ENCODE measurements at places on chromosomes 5 and 9.

- DNase-seq = no peak
Measured at GRCh38 chr5:54296386-54296785, 14.0 kb downstream of the ARL15 start.

DNA sequence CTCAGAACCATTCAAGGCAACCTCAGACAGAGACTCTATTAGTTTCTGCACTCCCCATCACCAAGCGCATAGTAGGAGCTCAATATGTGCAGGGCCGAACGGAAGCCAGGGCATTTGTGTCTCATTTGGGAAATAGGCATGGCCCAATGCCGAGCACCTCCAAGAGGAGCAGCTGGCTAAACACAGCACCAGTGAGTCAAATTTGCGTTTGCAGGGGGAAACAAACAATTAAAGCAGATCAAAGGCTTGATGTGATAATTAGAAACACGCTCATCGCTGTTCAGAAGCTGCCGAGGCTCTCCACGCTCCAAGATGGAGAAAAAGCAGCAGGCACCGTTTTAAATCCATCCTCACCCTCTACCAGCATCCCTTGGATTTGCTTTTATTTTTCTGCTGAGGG is 225.3 kb downstream of the AGTPBP1 start:
- DNase-seq = no peak

- DNase-seq = peak; percentile 86
Measured at GRCh38 chr9:136881691-136882108, 4.6 kb upstream of the TRAF2 start.

GRCh38 chr5:87966213-87966612 is 302.4 kb downstream of the TMEM161B start:
- DNase-seq = no peak

- DNase-seq = no peak
Measured at GRCh38 chr5:169811023-169811422, 169.3 kb downstream of the INSYN2B start.

DNA sequence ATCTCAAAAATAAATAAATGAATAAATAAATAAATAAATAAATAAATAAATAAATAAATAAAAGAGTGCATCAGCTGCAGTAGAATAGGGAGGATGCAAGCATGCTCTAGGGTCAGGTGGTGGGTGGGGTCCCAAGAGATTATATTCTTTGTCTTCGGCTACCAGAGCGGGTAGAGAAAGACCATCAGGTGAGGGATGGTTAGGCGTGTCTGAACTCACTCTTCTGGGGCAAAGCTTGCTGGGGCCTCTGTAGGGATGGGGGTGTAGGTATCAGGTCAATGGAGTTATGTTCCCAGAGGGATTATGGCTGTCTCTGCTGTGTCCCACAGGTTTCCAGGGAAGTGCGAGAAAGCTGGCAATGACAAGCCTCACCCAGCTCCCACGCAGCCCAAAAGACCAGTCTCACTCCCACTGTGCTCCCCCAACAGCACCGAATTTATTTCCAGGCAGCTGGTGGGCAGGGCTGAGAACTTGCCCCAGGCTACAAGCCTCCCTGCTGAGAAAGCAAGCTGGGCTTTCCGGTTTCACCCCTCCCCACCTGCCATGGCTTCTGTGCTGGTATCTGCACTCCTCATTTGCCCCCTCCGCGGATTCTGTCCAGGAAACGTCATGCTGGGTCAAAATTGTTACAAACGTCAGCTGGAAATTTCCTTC is 180.8 kb downstream of the LURAP1L start:
- no peak for DNase-seq

- DNase-seq = no peak
Measured at GRCh38 chr9:92612816-92613215, 57.1 kb downstream of the IPPK start.

DNA sequence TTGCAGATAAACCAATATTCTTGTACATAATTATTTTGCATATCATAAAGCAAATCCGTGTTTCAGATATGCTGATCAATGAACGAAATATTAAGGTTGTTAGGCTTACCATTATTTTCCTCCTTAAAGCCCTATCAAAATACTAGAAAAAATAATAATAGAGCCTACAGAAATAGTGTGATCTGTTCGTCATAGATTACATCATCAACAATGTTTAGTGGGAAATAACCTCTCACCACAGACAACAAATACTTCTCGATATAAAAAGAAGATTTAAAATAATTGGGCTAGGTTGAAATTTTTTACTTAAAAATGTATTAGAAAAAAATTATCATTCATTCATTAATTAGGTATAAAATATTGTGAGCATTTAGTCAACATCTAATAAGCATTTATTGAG is 71.0 kb upstream of the ADCY2 start:
- DNase-seq = no peak

GRCh38 chr5:127910307-127910956 is 173.1 kb upstream of the SLC12A2 start:
- DNase-seq = no peak

- no peak for DNase-seq
Measured at GRCh38 chr5:1860949-1861348, 21.8 kb downstream of the IRX4 start.

DNA sequence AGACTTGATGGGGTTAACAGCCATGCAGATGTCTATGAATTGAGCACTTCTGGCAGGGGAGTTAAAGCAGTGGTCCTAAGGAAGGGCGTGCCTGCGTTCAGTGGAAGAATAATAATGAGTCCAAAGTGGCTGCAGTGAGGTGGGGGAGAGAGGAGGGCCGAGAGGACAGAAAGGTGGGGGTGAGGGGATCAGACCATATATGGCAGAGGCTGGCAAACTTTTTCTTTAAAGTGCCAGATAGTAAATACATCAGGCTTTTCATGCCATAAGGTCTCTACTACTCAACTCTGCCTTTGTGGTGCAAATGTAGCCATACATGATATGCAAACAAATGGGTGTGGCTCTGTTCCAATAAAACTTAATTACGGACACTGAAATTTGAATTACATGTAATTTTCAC is 77.1 kb downstream of the STRBP start:
- DNase-seq = no peak

DNA sequence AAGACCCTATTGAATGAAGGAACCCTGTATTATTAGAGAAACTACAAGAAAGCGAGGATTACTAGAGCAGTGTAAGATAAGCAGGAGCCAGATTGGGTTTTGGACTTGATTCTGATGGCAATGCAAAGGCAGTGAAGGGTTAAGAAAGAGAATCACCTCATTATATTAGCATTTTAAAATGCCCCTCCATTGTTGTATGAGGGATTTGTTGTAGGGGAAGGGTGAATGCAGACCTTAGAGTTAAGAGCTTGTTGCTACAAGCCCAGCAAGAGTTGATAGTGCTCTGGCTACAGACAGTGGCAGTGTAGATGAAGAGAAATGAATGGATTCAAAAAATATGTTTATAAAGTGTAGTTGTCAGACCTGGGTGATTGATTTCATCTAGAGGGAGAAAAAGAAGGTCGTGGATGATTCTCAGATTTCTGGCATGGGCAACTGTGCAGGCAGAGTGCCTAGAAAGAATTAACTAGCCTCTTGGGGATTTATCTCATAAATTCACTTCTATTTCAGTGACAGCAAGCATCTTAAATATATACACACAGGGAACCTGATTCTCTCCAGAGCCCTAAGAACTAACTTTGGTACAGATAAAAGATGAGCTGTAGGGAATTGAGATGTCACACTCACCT is 344.8 kb downstream of the ARRDC3 start:
- no peak for DNase-seq

DNA sequence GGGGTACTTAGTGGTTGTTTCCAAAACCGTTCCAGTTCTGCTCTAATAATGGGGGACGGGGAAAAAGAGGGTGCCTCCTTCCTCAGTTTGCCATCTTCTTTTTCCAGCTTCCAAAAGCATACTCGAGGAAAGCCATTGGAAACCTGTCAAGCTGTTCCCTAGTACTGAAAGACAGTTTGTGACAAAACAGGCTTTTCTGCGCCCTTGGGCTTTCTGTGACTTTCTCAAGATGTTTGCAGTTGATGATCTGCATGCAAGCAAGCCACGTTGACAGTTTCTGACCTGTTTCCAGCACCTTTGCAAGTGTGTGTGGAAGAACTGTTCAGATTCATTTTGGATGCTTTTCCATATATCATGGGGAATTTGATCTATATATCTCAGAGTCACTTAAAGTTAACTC is 26.7 kb upstream of the PALM2AKAP2 start:
- DNase-seq = no peak

- no peak for DNase-seq
Measured at GRCh38 chr9:129895376-129896268, 60.4 kb downstream of the USP20 start.

- no peak for DNase-seq
Measured at GRCh38 chr9:93345643-93346230, 105.7 kb upstream of the FAM120A start.

- DNase-seq = no peak
Measured at GRCh38 chr5:91065496-91065895, 317.6 kb downstream of the ARRDC3 start.

DNA sequence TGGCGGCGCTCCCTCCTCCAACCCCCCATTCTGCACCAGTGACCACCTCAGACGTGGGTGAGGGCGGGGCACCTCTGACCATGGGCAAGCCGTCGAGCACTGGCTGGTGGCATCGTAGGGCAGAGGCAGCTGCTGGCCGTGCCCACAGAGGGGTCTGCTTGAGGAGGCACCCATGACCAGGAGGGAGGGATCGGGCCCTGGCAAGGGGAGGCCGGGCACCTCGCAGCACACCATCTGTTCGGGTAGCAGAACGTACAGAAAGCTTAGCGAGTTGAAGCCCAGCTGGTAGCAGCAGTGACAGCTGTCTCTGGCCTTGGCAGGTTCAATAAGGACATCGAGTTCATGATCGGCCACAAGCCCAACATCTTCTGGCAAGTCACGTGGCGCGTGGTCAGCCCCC is 4.3 kb upstream of the SLC6A18 start:
- no peak for DNase-seq

DNA sequence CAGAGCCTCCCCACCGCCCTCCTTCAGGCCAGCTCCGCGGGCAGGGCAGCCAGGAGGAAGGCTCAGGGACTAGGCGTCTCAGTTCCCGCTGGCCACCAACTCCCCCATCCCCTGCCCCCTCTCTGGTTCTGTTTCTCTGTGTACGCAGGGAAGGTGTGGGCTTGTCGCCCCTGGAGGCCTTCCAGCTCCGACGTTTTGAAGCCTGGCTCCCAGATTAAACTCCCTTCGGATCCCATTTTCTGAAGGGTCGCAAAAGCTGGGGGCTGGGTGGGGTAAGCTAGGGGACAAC is 346 bp downstream of the ATOX1 start:
- DNase-seq = no peak

- no peak for DNase-seq
Measured at GRCh38 chr9:114375386-114376175, 12.2 kb downstream of the AKNA start.

- no peak for DNase-seq
Measured at GRCh38 chr5:160488394-160489325, 67.0 kb downstream of the PTTG1 start.

- no peak for DNase-seq
Measured at GRCh38 chr9:27768781-27769180, 195.5 kb upstream of the C9orf72 start.

DNA sequence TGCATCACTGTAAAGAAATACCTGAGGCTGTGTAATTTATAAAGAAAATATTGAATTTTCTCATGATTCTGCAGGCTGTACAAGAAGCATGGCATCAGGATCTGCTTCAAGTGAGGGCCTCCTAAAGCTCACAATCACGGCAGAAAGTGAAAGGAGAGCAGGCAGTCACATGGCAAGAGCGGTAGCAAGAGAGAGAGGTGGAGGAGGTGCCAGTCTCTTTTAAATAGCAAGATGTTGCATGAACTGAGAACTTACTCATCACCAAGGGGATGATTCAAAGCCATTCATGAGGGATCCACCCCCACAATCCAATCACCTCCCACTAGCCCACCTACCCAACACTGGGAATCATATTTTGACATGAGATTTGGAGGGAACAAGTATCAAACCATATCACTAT is 184.5 kb upstream of the PAPPA start:
- no peak for DNase-seq

- no peak for DNase-seq
Measured at GRCh38 chr5:52922384-52922783, 66.8 kb upstream of the ITGA2 start.

DNA sequence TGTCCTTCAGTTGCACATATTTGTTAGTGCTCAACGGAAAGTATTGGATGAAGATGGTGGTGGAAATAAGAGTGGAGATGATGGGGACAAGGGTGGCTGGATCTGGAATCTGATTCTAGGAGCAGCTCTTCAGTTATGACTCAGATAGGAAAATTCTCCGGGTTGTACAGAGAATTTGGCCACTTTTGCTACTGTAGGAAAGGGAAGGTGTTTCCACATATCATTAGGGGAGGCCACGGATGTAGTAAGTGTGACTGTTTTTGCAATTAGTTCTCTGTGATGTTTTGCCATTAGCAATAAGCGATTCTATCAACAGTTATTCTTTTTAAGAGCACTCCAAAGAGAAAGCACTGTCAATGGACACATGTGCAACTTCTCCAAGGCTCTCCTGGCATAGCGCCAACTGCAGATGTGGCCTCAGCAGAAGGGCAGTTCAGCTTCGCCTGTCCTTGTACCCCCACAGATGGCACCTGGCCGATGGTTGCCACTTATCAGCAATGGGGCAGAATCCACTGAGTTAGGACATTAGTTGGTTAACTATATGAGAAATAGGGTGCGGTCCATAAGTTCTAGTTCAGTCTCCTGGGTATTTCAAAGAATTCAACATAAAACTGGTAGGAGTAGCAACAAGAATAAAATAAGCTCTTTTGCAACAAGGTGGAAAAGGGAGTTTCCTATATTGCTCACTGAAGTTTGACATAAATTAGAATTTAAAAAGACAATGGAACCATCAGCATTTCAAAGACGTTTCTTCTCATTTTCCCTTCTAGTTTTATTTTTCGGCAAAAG is 96.3 kb downstream of the ARSB start:
- no peak for DNase-seq

DNA sequence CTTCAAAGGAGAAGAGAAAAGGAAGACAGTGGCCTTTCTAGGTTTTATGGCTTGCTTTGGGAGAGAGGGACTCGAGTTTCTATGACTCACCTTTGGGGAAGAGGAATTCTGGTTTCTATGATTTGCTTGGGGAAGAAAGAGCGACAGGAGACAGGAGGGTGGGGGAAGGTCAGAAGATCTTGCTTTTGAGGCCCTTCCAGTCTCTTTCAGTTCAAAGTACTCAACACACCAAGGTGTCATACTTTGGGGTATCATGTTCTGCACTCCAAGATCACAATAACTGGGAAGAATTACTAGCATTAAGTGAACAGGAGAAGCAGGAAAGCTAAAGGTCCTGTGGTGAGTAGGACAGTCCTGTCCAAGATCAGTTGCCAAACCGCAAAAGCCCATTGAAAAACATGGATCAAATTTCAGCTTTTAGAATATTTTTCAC is 324.5 kb downstream of the ARHGEF28 start:
- no peak for DNase-seq

DNA sequence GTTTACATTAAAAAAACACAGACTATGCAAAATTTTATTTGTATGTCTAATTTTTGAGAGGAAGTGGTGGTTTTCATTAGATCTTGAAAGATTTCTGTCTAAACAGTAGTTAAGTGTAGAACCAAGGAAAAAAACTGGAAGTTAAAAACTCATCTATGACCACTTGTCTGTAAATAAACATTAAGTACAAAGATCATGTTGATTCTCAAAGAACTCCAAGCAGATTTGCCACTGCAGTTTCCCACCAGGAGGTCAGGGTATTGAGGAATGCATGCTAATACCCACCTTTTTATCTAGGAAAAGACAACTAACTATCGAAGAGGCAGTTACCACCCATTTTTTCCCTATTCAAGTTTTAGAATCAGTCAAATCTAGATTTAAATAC is 1.9 kb downstream of the STOM start:
- DNase-seq = no peak

- DNase-seq = no peak
Measured at GRCh38 chr5:103674739-103675138, 112.2 kb upstream of the NUDT12 start.

GRCh38 chr9:98503867-98504266 is 204.9 kb downstream of the GABBR2 start:
- DNase-seq = no peak
